GM13976 (cell line): ENCODE measurements at places on chromosomes 11 and 22.

- DNase-seq, result no peak
These were observed 9.9 kb upstream of the MRPL11 start for GRCh38 chr11:66448523-66448922.

- DNase-seq, result no peak
These were observed 165.6 kb downstream of the SHANK2 start for GRCh38 chr11:71086687-71087258.

DNA sequence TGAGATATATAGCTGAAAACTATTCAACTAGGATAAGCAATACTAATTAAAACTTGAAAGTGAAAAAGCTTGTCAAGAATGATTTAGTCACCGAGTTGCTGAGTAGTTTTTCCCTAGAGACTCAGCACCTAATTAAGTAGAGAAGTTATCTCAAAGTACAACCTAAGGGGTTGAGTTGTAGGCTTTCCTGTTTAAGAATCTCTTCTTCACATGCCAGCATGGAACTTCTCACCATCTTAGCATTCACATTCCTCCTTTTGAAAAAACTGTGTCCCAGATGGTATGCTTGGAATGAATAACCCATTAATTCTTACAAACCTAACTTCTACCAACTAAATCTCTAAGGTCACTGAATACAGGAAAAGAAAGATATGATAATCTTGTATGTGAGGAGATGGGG, 303.3 kb upstream of the ZC3H12C start:
- no peak for DNase-seq

DNA sequence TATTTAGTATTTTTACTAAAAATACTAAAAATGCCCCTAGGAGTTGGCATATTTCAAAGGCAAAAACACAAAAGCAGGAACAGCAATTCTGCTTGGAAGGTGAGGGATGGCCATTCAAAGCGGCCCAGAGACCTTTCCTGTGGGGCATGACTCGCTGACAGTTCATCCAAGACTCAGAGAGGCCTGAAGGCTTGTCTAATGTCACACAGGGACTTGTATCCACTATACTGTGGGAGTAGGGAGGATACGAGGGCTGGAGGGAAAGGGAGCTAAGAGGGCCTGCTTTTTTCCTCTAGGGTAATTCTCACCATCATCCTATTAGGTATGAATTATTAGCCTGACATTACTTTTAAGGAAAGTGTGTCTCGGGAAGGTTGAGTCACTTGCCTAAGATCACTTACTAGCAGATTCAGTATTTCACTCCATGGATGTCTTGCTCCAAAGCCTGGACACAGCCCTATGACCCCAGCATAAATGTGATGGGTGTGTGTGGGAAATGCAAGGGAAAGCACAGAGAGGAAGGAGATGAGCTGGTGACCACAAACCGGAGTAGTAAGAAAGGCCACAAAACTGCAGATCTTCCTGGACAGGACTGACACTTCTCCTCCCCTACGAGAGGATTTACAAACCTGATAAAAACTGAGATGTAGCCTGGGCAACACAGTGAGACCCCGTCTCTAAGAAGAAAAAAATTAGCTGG, 16.7 kb upstream of the UCP3 start:
- DNase-seq, result no peak

- no peak for DNase-seq
These were observed 83.9 kb downstream of the FEZ1 start for GRCh38 chr11:125412177-125412496.

DNA sequence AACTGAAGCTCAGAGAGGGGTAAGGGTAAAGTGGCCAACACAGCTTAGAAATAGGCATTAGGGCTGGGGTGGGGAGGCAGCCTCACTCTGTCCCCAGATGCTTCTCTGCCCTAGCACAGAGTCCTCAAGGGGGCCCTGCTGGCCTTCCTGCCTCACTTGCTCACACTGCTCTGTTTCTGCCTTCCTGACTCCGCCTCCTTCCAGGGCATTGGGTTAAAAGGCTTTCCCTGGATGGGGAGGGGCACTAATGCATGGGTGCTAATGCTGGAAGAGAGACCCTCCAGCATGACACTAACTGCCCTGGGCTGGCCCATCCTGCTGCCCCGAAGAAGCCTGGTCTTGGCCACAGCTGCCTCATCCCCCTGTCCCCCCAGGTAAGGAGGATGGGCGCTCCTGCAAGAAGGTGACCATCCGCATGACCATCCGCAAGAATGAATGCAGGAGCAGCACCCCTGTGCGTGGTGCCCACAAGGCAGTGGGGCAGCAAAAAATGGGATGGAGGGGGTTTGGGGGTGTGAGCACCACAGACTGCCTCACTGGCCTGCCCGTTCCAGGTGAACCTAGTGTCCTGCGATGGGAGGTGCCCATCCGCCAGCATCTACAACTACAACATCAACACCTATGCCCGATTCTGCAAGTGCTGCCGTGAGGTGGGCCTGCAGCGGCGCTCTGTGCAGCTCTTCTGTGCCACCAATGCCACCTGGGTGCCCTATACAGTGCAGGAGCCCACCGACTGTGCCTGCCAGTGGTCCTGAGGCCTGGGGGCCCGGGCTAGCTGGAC, 74.0 kb upstream of the MYOD1 start:
- DNase-seq, result peak; percentile 15

DNA sequence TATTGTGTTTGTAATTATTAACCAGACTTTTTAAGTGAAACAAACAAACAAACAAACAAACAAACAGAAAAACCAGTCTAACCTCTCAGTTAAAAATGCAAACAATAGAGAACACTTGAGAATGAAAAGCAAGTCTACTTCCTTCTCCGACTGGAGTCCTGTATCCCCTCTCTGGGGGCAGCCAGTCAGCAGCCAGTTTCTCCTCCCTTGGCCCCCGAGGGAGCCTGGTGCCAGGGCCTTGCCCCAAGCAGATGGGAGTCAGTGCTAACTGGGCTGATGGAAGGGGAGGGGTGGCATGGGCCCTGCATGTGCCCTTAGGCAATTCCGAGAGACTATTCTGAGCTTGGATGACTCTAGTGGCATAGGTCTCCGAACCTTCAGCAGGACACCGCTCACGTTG, 137.2 kb downstream of the GRIK4 start:
- no peak for DNase-seq

GRCh38 chr22:20008221-20008995, 8.2 kb downstream of the ARVCF start:
- no peak for DNase-seq
